ENCODE measurements at places on chromosomes 7 and 10.

- no peak for DNase-seq
Observed at GRCh38 chr7:29977886-29978651, 11.5 kb downstream of the SCRN1 start.

DNA sequence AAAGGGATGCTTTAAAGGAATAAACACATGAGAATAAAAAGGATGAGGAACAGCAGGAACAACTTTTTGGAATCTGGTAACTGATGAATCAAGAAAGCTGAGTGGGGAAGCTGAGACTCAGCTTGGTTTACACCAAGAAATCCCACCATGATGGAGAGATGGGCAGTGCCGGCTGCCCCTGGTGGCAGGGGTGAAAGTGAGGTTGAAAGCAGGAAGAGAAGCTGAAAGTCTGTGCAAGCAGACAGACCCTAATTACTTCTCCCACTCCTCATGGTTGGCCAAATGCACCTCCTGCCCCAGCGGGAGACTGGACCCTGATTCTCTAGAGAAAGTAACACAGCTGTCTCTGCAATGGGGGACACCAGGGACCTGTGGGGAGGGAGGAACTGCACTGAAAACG is 57.6 kb upstream of the NANOS1 start:
- DNase-seq, result no peak

DNA sequence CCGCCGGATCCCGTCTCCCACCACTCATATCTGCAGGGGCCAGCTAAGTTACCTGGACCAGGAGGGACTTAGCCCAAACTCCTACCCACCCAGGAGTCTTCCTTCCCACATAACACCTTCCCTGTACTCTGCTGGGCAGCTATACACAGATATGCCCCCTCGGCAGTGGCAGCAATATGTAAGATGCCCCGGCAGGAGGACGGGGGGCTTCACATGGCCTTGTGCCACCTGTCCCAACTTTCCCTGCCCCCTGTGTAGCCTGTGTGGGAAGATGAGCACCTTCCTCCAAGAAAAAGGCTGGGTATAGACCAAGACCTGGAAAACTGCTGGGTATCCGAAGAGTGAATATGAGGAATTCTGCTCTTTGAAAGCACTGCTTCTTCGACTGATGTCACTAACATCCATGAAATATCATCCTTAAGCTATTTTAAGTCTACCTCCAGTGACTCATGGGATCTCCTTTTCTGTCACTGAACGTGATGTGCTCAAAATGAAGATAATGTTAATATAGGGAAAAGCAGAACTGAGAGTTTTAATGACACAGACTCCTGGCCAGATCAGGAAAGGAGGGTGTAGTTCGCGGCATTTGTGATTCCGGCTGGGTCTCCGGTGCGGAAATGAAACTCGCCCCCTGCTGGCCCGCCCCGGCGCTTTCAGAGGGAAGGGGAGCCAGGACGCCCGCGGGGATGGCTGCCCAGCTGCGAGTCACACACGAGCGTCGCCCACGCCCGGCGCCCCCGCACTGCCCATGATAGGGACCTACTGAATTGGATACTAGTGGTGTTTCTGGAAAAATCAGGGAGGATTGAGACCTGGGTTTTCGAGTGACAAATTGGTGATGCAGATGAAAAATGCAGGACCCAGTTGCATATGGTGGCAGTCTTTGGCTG is 256.9 kb upstream of the NFE2L3 start:
- DNase-seq, result peak; percentile 53

DNA sequence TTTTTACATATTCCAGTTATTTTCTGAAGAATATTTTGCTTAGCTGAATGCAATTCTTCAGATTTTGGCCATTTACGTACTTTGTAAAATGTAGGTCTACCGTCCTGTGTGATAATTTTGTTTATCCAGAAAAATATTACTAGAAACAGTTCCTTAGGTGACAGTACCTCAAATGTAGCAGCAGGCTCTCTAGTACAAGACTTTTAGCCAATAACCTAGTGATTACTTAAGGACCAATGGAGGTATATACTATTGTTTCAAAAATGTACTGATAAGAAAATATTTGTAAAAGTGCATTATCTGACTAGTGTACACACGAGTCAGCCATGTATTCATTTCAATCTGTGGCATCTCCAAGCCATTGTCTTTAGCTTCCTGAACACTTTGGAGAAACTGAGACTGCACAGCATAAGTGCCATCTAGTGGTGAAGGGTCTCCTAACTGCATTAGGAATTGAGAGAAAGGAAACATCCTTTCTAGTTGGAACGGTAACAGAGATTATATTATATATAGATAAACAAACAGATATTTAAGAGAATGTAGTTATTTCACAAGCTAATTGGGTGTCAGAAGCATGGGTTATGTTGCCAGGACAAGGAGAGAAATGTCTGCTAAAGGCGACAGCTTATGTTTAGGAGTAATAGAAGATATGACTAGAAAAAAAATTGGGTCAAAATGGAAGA is 23.7 kb downstream of the RTKN2 start:
- DNase-seq, result peak; percentile 67

GRCh38 chr7:155230169-155230593 is 67.5 kb upstream of the INSIG1 start:
- peak; percentile 99 for DNase-seq

DNA sequence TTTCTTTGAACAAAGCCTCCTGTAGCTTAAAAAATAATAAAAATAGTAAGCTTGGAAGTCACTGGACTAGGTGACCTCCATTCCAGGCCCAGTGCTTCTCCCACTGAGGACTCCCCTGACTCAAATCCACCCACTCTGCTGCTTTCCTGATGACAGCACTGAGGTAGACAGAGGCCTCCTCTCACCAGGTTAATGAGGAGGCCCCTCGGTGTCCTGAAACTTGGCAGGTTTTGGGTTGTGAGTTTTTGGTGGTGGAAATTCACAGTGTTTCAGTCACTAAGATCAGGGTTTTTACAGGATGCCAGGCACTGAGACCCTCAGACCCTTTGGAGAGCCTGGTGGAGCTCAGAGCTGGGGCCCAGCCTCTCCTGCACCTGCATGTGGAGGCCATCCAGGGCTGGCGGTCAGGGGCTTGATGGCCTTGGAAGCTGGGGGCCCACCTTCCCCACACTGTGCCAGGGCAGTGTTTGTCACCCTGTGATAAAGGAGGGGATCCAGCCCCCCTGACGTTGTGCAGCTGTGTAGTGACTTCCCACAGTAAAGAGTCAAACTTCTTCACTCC is 19.1 kb downstream of the TSPAN14 start:
- DNase-seq, result no peak

- peak; percentile 35 for DNase-seq
Observed at GRCh38 chr10:28250782-28251181, 52.1 kb downstream of the MPP7 start.

DNA sequence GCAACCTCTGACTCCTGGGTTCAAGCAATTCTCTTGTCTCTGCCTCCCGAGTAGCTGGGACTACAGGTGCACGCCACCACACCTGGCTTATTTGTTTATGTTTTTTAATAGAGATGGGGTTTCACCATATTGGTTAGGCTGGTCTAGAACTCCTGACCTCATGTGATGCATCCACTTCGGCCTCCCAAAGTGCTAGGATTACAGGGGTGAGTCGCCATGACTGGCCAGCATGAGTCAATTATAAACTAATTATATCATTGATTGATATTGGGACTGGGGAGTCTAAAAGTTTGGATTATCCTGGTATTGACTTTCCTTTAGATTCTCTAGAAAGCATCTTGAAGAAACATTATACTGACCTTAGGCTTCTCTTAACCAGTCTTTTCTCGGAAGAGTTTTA is 73.9 kb upstream of the CCNY start:
- DNase-seq, result peak; percentile 11

DNA sequence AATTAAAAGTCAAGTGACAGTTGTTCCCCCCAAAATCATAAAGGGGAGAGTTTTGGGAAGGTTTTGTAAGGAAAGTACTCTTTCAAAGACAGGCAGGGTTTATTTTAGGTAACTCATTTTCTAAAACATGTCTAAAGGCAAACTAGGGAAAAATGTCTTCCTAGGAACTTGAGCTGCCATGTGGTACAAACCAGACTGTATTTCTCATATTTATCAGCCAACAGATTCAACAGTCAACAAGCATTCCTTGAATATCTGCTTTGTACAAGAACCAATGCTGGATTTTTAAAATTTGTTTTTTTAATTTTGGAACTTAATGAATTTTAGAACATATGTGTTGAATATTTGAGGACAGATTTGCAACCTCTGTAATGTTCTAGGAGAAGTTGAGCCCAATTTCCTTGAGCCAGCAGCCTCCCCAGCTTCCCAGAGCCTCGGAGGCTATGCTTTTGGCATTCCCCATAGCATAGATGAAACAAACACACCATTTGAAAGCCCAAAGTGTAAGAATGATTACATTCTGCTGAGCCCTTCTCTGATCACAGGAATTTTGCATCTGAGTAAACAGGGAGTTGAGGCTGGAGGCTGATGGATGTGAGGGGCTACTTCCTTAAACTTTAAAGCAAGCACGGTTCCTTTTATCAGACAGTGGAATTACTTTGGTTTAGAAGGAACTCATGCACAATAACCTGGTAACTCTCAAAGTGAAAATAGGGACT is 345.1 kb downstream of the RNLS start:
- DNase-seq, result no peak

- DNase-seq, result no peak
Observed at GRCh38 chr7:135959646-135960363, 17.4 kb downstream of the MTPN start.

All from kidney tubule cell (primary cell).